ENCODE measurements at places on chromosomes 5 and 9. TPM values are rescaled to one million over a fixed set of nuclear protein-coding genes. Genes with fewer than 3 reads are reported as not detected.

DAB2IP gene
- total RNA-seq = 32.9 TPM

CBY3 gene
- not detected for total RNA-seq

OSMR gene
- total RNA-seq = not detected

TMEM252 gene
- not detected for total RNA-seq

GRCh38 chr5:96530901-96531300 is 97.9 kb upstream of the PCSK1 start:
- no peaks in the 10 kb centered on the region for H3K4me1 ChIP-seq
- no peaks in the 10 kb centered on the region for H3K27me3 ChIP-seq
- H3K36me3 ChIP-seq = no peaks in the 10 kb centered on the region
- no peak for DNase-seq
